ENCODE measurements at places on chromosomes 3 and 15.

DNA sequence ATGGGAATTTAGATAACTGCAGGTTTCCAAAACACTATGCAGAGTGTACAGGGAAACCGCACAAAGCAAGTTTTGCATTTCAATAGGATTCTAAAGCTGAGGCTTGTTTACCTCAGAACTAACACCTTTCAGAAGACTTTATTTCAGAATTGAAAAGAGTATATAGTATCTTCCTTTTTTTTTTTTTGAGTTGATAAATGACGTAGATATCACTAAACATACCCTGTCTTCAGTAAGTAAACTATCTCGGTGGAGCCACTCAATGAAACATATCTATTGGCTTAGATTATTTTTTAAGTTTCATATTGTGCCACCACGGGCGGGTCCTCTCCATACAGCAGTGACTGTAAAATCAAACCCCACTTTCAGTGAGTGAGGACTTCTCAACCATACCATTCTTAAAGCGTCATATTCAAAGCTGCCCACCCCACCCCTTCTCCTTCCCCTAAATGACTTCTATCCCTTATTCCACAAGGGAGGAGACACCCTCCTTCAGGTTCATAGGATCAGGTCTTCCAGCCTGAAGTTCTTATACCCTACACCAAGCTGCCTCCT lies 2.0 kb upstream of the TBL1XR1 start:
- peaks cover 21% of the 10 kb centered on the region for H3K4me1 ChIP-seq
- no peaks in the 10 kb centered on the region for H3K36me3 ChIP-seq
- H3K27ac ChIP-seq: peak overlapping the region; percentile 87
- peak overlapping the region; percentile 61 for H3K4me3 ChIP-seq
- no peaks in the 10 kb centered on the region for H3K27me3 ChIP-seq

DNA sequence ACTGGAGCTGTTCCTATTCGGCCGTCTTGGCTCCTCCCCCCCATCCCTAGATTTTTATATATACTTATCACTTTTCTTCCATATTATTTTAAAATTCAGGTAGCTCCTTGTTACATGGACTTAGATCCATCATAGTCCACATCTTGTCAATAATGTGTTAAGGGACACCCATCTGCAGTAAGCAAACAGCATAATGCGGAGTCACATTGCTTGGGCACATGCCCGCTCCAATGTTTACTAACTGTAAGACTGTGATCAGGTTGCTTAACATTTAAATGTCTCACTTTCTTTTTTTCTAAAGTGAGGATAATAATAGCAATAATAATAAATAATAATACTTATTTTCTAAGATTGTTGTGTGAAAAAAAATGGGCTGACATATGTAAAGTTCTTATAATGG lies 303.2 kb upstream of the SOX14 start:
- no peaks in the 10 kb centered on the region for H3K36me3 ChIP-seq
- H3K27me3 ChIP-seq: no peaks in the 10 kb centered on the region
- no peak for DNase-seq
- H3K27ac ChIP-seq: no peak overlapping the region
- H3K4me1 ChIP-seq: no peaks in the 10 kb centered on the region

- no peak overlapping the region for H3K27ac ChIP-seq
- H3K4me1 ChIP-seq: no peaks in the 10 kb centered on the region
- H3K36me3 ChIP-seq: no peaks in the 10 kb centered on the region
- DNase-seq: no peak
These were observed 28.9 kb upstream of the CD200R1L start for GRCh38 chr3:112875561-112875960.

DNA sequence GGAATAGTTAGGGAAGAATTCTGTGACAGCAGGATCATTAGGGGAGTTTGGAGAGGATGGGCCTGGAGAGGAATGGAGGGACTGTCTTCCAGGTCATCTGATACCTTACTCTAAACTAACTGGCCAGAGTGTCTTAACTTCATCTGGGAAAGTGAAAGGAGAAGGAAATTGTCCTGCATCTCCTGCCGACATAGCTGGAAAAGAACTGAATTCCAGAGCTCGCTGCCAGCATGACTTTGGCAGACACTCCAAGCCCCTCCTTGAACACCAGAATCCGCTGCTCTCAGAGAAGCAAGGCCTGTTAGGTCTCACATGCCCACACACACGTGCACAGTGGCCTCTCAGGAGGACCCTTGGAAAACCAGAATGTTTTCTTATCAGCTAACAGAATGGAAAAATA lies 10.5 kb downstream of the ABI3BP start:
- H3K4me3 ChIP-seq: no peak overlapping the region
- no peak overlapping the region for H3K27ac ChIP-seq
- no peak for DNase-seq
- H3K27me3 ChIP-seq: no peaks in the 10 kb centered on the region
- no peaks in the 10 kb centered on the region for H3K36me3 ChIP-seq
- H3K4me1 ChIP-seq: no peaks in the 10 kb centered on the region

GRCh38 chr3:125443923-125444322 lies 68.8 kb upstream of the ZNF148 start:
- peaks cover 25% of the 10 kb centered on the region for H3K36me3 ChIP-seq
- no peaks in the 10 kb centered on the region for H3K4me1 ChIP-seq
- DNase-seq: no peak

- H3K27me3 ChIP-seq: no peaks in the 10 kb centered on the region
- peaks cover 11% of the 10 kb centered on the region for H3K36me3 ChIP-seq
- H3K4me1 ChIP-seq: no peaks in the 10 kb centered on the region
- DNase-seq: no peak
- no peak overlapping the region for H3K27ac ChIP-seq
These were observed 13.5 kb downstream of the C3orf33 start for GRCh38 chr3:155792532-155792931.

DNA sequence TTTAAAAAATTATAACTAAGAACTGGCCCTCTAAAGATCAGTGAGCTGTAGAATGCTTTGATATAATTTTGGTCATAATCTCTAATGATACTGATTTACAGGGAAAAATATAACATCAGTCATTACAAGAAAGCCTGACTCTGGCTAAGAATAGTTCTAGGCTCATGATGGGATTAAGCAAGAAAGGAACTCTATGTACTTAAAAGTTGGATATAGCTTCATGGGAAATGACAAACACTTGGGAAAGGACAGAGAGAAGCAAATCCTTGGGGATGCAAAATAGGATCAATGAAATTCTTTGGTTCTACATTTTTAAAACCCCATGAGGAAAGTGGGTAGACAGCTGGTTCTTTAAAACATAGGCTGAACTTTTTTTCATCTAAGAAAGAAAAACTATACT lies 472.7 kb upstream of the NR2F2 start:
- no peak overlapping the region for H3K4me3 ChIP-seq
- H3K27me3 ChIP-seq: no peaks in the 10 kb centered on the region
- H3K4me1 ChIP-seq: no peaks in the 10 kb centered on the region
- no peak for DNase-seq
- no peak overlapping the region for H3K27ac ChIP-seq

- H3K27ac ChIP-seq: peak overlapping the region; percentile 33
- H3K27me3 ChIP-seq: no peaks in the 10 kb centered on the region
- peaks cover 34% of the 10 kb centered on the region for H3K4me1 ChIP-seq
- no peaks in the 10 kb centered on the region for H3K36me3 ChIP-seq
- H3K4me3 ChIP-seq: no peak overlapping the region
These were observed 3.0 kb upstream of the MAP1A start for GRCh38 chr15:43514241-43515057.

DNA sequence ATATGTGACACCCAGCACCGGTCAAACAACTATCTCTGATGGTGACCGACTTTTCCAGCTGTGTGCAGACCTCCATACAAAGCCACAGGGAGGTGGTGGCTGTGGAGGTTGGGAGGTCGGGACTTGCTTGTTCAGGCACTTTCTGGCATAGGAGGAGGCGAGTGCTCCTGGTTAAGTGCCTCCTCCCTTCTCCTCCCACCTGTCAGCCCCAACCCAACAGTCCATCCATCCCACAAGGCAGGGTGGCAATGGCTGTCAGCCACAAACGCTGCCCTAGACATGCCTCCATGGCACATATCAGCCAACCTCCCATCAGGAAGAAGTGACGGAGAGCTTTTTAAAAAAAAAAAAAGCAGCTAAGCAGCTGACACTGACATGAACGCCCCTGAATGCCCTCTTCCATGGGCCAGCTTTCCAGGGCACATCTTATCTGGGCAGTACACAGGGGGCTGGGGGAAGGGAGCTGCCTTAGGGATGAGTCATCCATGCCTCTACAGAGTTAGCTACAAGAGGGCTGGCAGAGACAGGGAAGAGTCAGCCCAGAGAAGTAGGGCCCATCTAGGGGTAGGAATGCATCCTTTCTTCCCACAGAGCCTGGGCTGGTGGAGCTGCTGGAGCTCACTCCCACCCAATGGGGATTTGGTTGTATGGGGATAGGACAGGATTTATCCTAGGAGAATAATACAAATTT lies 41.2 kb downstream of the CCDC12 start:
- peaks cover 33% of the 10 kb centered on the region for H3K36me3 ChIP-seq
- no peaks in the 10 kb centered on the region for H3K27me3 ChIP-seq
- H3K4me1 ChIP-seq: peaks cover 29% of the 10 kb centered on the region
- DNase-seq: no peak

GRCh38 chr15:50884540-50884939 lies 23.9 kb upstream of the AP4E1 start:
- H3K27me3 ChIP-seq: no peaks in the 10 kb centered on the region
- no peak overlapping the region for H3K4me3 ChIP-seq
- no peaks in the 10 kb centered on the region for H3K4me1 ChIP-seq
- no peak for DNase-seq
- no peaks in the 10 kb centered on the region for H3K36me3 ChIP-seq

DNA sequence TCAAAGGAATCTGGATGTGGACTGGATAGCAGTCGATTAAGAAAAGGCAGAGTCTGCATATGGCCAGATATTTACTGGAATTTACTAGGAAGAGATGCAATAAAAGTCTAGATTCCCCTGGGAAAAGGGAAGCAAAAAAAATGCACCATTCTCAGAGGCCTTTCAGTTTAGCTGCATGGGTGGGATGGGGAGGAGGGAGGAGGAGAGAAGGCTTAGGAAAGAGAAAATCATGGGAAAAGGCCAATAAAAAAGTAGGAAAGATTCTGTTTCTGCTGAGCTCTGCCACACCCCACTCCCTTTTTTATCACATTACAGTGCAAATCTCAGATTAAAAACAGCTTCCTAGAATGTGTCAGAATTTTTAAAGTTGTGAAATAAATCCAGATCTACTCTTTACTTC lies 103.6 kb downstream of the ADAMTS9 start:
- no peaks in the 10 kb centered on the region for H3K36me3 ChIP-seq
- H3K27me3 ChIP-seq: no peaks in the 10 kb centered on the region
- no peak overlapping the region for H3K27ac ChIP-seq
- H3K4me3 ChIP-seq: no peak overlapping the region
- no peaks in the 10 kb centered on the region for H3K4me1 ChIP-seq
- DNase-seq: no peak

DNA sequence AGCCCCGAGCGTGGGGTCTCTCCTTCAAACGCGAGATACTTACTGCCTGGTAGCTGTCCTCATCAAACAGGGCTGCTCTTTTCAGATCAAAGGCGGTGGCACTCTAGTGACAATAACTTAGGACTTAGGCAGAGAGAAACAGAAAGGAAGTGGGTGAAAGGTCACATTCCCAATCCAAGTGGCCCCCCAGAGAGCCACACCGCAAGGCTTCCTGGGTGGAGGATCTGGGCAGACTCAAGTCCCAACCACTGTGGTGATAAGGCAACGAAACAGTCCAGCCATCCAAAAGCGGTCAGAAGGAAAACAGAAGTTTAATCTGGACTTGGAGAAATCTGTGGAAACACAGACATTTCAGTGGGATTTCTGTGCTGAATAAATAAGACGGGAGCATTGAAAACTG lies 227.2 kb downstream of the ADAMTS17 start:
- H3K4me3 ChIP-seq: no peak overlapping the region
- H3K36me3 ChIP-seq: no peaks in the 10 kb centered on the region

- H3K4me1 ChIP-seq: peaks cover 8% of the 10 kb centered on the region
- no peak overlapping the region for H3K27ac ChIP-seq
- H3K36me3 ChIP-seq: no peaks in the 10 kb centered on the region
- H3K27me3 ChIP-seq: peaks cover 6% of the 10 kb centered on the region
- H3K4me3 ChIP-seq: no peak overlapping the region
These were observed 177.1 kb downstream of the UACA start for GRCh38 chr15:70586241-70586640.

DNA sequence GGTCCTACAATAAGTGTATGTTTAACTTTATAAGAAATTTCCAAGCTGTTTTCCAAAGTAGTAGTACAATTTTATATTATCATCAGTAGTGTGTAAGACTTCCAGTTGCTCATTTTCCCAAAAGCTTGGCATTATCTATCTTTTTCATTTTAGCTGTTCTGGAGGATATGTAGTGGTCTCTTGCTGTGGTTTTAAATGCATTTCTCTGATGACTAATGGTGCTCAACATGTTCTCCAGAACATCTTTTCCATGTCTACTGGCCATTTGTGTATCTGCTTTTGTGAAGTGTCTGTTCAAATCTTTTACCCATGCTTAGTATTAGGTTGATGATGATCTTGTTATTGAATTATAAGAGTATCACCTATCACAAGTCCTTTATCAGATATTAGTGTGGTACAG lies 13.3 kb downstream of the BCL2A1 start:
- H3K27me3 ChIP-seq: no peaks in the 10 kb centered on the region
- no peak for DNase-seq
- H3K4me3 ChIP-seq: no peak overlapping the region
- H3K4me1 ChIP-seq: no peaks in the 10 kb centered on the region

- no peak overlapping the region for H3K27ac ChIP-seq
- H3K4me3 ChIP-seq: no peak overlapping the region
- no peak for DNase-seq
- no peaks in the 10 kb centered on the region for H3K27me3 ChIP-seq
- no peaks in the 10 kb centered on the region for H3K4me1 ChIP-seq
These were observed 54.7 kb downstream of the CORO2B start for GRCh38 chr15:68633231-68634121.

GRCh38 chr15:51097553-51098330 lies 3.0 kb upstream of the TNFAIP8L3 start:
- peaks cover 9% of the 10 kb centered on the region for H3K27me3 ChIP-seq
- no peaks in the 10 kb centered on the region for H3K36me3 ChIP-seq
- DNase-seq: no peak
- H3K4me1 ChIP-seq: peaks cover 10% of the 10 kb centered on the region

DNA sequence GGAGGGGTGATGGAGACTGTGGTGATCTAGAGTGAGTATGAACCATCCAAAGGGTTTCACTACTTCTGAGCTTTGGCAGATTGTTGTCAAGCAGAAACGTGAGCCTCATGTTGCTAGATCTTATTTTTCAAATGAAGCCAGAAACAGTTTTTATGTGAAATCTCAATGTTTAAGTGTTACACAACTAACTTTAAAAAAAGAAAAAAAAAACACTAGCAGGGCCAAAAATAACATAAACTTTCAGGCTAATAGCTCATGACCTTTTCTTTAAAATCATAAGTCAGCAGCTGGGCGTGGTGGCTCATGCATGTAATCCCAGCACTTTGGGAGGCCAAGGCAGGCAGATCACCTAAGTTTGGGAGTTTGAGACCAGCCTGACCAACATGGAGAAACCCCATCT lies 2.1 kb upstream of the HTR3D start:
- no peak overlapping the region for H3K27ac ChIP-seq
- DNase-seq: no peak
- H3K27me3 ChIP-seq: no peaks in the 10 kb centered on the region
- no peaks in the 10 kb centered on the region for H3K36me3 ChIP-seq
